ENCODE measurements at places on chromosomes 11 and 22. TPM values are rescaled to one million over a fixed set of nuclear protein-coding genes. Genes with fewer than 3 reads are reported as not detected.

DNA sequence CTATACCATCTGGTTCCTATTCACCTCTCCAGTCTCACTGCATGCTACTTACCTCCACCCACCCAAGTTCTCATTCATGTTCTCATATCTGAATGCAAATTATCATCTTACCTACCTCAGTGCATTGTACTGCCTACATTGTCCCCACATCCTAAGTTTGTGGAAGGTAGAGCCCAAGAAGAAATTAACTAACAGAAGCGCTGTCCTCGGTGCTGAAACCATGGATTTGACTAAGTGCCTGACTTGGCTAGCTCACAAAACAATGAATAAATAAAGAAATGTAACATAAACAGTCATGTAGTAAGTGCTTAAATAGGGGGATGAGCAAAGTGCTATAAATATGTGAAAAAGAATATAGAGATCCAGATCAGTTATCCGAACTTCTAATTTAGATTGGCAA, 63.2 kb downstream of the GRIA4 start:
- DNase-seq = no peak
- no peaks in the 10 kb centered on the region for H3K27me3 ChIP-seq
- no peaks in the 10 kb centered on the region for H3K4me1 ChIP-seq
- H3K27ac ChIP-seq = no peak overlapping the region
- H3K4me3 ChIP-seq = no peak overlapping the region

DNA sequence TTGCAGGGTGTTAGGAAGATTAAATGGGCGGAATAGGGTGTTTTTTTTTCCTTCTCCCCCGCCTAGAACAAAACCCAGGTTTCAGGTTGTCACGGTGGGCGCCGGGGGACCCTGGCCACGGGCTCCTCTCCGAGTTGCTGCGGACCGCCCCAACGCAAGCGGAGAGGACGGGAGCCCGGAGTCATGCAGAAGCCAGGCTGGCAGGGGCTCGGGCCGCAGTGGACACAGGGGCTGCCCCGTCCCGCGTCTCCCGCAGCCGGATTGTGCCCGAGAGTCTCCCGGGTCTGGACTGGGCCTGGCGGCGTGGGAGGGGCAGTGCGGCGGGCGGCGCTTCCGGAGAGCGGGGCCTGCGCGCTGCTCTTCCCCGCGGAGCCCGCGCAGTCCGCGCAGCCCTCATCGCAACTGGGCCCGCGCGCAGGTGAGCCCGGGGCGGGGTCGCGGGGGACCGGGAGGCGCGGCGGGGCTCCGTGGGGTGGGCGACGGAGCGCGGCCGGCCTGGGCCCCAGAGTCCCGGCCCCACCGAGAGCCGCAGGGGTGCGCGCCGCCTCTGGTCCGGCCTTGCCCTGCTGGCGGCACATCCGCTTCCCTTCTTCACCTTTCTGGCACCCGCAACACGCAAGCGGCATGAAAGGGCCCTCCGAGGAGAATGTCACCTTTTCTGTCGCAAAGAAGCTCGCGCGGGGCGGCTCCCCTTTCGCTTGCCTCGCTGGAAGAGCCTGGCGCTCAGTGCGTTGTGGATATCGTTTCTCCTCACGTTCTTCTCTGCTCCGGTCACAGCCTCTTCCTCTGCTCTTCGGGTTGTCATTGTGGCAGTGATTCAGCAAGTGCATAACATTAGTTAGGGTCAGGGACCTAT, at the start of gene TIRAP:
TSS of gene TIRAP (plus strand) at position 358 of the 856 bp plus-strand sequence. CDS start 7,802 bp downstream, outside the sequence.
- H3K4me3 ChIP-seq = peak within 1 kb of the TSS; percentile 91
- H3K36me3 ChIP-seq = no peaks in the 10 kb centered on the region
- no peak for DNase-seq
- no peaks in the 10 kb centered on the region for H3K27me3 ChIP-seq

DNA sequence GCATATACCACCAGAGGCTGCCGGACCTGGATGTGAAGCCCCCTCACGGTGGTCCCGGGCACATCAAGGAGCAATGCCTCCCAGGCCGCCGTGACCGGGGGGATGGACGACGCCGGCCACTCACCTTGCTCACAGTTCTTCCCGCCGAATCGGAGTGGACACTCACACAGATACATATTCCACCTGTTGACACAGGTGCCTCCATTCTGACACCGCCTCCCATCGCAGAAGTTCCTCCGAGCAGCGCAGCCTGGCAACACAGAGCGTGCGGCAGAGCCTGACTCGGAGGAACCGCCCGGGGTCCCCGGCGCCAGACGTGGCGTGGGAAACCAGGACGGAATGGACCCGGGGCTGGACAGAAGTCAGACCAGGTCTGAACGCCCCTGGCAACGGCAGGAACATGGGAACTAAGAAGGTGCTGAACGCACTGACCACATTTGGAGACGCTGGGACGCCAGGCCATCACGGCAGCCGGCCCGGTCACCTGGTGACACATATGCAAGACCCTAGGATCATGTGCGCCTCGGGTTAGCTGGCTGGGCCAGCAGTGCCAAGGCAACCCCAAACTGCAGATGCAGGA, 74.2 kb downstream of the TRMU start:
- no peak overlapping the region for H3K27ac ChIP-seq
- H3K4me3 ChIP-seq = no peak overlapping the region
- no peaks in the 10 kb centered on the region for H3K27me3 ChIP-seq
- no peaks in the 10 kb centered on the region for H3K4me1 ChIP-seq
- no peaks in the 10 kb centered on the region for H3K36me3 ChIP-seq

- no peaks in the 10 kb centered on the region for H3K27me3 ChIP-seq
- H3K36me3 ChIP-seq = no peaks in the 10 kb centered on the region
- H3K4me3 ChIP-seq = no peak overlapping the region
- peaks cover 8% of the 10 kb centered on the region for H3K4me1 ChIP-seq
- no peak overlapping the region for H3K27ac ChIP-seq
Measured at GRCh38 chr22:19814428-19814827, 40.2 kb downstream of the GNB1L start.

GRCh38 chr11:33234397-33235190, 22.6 kb upstream of the HIPK3 start:
- no peaks in the 10 kb centered on the region for H3K27me3 ChIP-seq
- H3K27ac ChIP-seq = peak overlapping the region; percentile 64
- no peak overlapping the region for H3K4me3 ChIP-seq
- DNase-seq = no peak
- peaks cover 11% of the 10 kb centered on the region for H3K4me1 ChIP-seq

INSC gene
- total RNA-seq = not detected

- no peak overlapping the region for H3K4me3 ChIP-seq
- no peaks in the 10 kb centered on the region for H3K36me3 ChIP-seq
- peaks cover 13% of the 10 kb centered on the region for H3K4me1 ChIP-seq
- no peak overlapping the region for H3K27ac ChIP-seq
Measured at GRCh38 chr11:131909426-131910177, 539.2 kb downstream of the NTM start.

GRCh38 chr11:110947096-110947495, 234.9 kb upstream of the ARHGAP20 start:
- no peak overlapping the region for H3K27ac ChIP-seq
- no peak for DNase-seq
- H3K36me3 ChIP-seq = no peaks in the 10 kb centered on the region

- H3K27ac ChIP-seq = no peak overlapping the region
- H3K36me3 ChIP-seq = no peaks in the 10 kb centered on the region
- peaks cover 27% of the 10 kb centered on the region for H3K27me3 ChIP-seq
Measured at GRCh38 chr11:67698247-67698646, 23.8 kb upstream of the ALDH3B2 start.

GRCh38 chr22:35593891-35594470, 23.1 kb downstream of the MB start:
- no peak for DNase-seq
- no peaks in the 10 kb centered on the region for H3K36me3 ChIP-seq
- H3K4me1 ChIP-seq = no peaks in the 10 kb centered on the region
- no peak overlapping the region for H3K27ac ChIP-seq
- no peak overlapping the region for H3K4me3 ChIP-seq

- H3K27ac ChIP-seq = no peak overlapping the region
- no peaks in the 10 kb centered on the region for H3K27me3 ChIP-seq
- no peak overlapping the region for H3K4me3 ChIP-seq
- no peaks in the 10 kb centered on the region for H3K36me3 ChIP-seq
Measured at GRCh38 chr11:119787074-119787461, 58.1 kb upstream of the NECTIN1 start.

DNA sequence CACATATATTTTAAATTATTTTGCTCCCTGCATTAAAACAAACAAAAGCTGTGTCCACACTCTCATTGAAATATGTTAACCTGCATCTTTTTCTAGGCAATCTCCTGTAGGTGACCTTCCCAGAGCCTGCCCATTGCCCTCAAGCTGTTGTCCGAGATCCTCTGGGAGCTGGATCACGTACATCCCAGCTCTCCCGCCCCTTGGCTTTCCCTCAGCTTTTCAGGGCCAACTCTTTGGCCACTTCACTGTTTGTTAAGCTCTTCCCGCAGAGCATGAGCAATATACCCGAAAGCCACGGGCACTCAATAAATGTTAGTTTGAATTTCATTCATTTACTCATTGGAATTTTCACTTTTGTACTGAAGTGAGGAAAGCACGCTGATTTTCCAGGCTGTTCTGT, 32.2 kb downstream of the ELMOD1 start:
- DNase-seq = no peak
- no peaks in the 10 kb centered on the region for H3K36me3 ChIP-seq
- no peaks in the 10 kb centered on the region for H3K4me1 ChIP-seq
- H3K27me3 ChIP-seq = no peaks in the 10 kb centered on the region

TTC12 gene
- 14.7 TPM for total RNA-seq

GRCh38 chr22:49307481-49307830, 520.2 kb downstream of the BRD1 start:
- no peak overlapping the region for H3K4me3 ChIP-seq
- DNase-seq = no peak
- peaks cover 4% of the 10 kb centered on the region for H3K4me1 ChIP-seq
- no peaks in the 10 kb centered on the region for H3K36me3 ChIP-seq
- H3K27me3 ChIP-seq = no peaks in the 10 kb centered on the region

RBM7 gene
- total RNA-seq = 22.1 TPM

DNA sequence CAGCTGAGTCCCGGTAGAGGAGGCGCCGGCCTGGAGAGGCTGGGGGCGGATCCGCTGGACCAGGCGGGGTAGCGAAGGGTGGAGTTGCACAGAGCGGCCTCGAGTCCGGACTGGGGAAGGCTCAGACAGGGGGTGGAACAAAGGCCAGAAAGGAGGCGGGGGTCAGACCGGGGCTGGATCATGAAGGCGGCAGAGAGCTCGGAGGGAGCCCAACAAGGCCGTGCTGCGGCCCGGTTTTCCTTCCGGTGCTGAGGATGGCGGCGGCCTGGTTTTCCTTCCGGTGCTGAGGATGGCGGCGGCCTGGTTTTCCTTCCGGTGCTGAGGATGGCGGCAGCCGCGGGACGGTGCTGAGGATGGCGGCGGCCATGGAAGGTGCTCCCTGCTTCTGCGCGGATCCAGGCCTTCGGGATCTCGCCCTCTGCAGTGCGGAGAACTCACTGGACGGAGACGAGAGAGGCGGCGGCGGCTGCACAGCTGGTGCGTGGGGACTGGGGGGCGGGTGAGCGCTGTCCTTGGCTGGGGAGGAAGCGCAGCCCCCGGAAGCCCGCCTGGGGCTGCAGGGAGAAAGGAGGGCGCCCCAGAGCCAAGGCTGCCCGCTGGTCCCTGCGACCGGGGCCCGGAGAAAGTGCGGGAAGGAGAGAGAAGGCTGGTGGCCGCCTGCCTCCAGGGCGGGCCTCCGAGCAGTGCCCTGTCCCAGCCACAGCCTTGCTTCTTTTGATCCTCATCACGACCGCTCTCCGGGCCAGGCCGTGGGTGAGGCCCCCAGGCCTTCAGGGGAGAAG, 350.4 kb upstream of the B3GAT1 start:
- no peaks in the 10 kb centered on the region for H3K36me3 ChIP-seq
- H3K27ac ChIP-seq = no peak overlapping the region
- no peak for DNase-seq
- H3K4me3 ChIP-seq = peak overlapping the region; percentile 22

PARVB gene
- total RNA-seq = 4.6 TPM

PTPRCAP gene
- 5.9 TPM for total RNA-seq

- H3K27me3 ChIP-seq = no peaks in the 10 kb centered on the region
- DNase-seq = no peak
- H3K4me1 ChIP-seq = no peaks in the 10 kb centered on the region
- no peak overlapping the region for H3K4me3 ChIP-seq
- no peak overlapping the region for H3K27ac ChIP-seq
- no peaks in the 10 kb centered on the region for H3K36me3 ChIP-seq
Measured at GRCh38 chr11:77438487-77438886, 35.4 kb downstream of the PAK1 start.

GRCh38 chr22:48060266-48060665, 1297.8 kb downstream of the TBC1D22A start:
- H3K36me3 ChIP-seq = no peaks in the 10 kb centered on the region
- no peaks in the 10 kb centered on the region for H3K27me3 ChIP-seq
- DNase-seq = no peak
- no peaks in the 10 kb centered on the region for H3K4me1 ChIP-seq
- H3K4me3 ChIP-seq = no peak overlapping the region
- H3K27ac ChIP-seq = no peak overlapping the region

All from esophagus squamous epithelium (tissue), 5 donors.